CD4-positive, alpha-beta T cell treated with Interferon gamma for 1 hour (primary cell): ENCODE measurements at places on chromosomes 6 and 20.

DNA sequence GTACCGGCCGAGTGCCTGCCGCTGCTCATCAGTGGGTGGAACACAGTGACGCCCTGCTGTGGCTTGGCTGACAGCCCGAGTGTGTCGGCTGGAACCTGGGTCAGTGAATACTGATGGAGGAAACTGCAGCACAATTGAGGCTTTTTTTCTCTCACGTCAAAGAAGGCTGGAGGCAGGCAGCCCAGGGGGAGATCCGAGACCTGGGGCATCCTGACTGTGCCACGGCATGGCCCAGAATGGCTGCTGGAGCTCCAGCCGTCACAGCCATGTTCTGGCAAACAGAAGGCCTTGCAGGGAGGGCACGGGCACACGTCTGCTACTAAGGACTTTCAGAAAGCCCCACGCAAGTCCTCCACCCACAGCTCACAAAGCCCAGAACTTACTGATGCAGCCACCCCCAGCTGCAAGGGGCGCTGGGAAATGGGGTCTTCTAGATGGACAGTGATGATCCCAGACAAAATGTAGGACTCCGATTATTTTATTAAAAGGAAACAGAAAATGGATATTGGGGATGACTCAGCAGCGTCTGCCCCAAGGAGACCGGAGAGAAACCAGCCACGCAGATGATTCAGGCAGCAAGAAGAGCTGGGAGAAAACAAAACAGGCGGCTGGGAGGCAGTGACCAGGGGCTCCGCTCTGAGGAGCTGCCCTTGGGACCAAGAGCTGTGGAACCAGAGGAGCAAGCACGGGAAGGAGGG lies 140.0 kb downstream of the TAF4 start:
- DNase-seq: no peak

- no peak for DNase-seq
These were observed 7.8 kb downstream of the PREX1 start for GRCh38 chr20:48819821-48820648.

- DNase-seq: no peak
These were observed 27.8 kb downstream of the ADGRG6 start for GRCh38 chr6:142329486-142330113.

GRCh38 chr6:43687079-43687436 lies 533 bp downstream of the MRPS18A start:
- no peak for DNase-seq

- no peak for DNase-seq
These were observed 86.8 kb downstream of the ZFP64 start for GRCh38 chr20:52104546-52105441.

DNA sequence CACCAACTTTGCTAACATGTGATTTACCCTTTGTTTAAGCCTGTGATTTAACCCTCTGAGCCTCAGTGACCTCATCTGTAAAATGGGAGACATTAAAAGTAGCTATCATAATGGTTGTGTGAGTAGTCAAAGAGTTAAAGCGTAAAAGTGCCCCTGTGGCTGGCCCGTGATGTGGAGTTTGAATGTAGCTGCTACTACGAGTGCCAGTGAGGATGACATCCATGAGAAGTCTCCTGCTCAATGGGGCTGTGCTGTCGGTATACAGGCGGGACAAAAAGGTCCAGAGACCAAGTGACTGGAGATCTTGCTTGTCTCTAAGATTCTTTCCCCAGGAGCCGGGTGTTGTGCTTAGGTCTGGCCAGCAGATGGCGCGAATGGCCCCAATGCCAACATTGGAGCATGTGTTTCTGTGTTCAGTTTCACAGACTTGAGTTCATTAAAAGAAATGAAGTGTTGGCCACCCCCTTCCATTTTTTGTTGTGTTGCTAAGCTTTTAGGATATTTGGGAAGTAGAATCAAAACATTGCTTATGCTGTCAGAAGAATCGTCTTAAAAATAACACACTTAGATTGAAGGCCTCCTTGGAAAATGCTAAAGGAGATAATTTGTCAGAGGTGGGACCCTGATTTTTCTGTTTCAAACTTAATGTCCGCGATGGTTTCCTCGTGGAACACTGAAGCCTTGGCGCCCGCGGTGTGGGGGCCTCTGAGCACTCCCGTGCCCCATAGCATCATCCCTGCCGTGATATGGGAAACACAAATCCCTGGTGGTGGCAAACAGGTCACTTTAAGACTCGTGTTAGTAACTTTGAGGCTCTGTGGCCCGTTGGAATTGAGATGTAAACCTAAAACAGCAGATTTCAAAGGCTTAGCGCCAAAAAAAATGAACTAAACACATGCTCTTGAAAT lies 9.3 kb upstream of the RBM38 start:
- peak; percentile 77 for DNase-seq

DNA sequence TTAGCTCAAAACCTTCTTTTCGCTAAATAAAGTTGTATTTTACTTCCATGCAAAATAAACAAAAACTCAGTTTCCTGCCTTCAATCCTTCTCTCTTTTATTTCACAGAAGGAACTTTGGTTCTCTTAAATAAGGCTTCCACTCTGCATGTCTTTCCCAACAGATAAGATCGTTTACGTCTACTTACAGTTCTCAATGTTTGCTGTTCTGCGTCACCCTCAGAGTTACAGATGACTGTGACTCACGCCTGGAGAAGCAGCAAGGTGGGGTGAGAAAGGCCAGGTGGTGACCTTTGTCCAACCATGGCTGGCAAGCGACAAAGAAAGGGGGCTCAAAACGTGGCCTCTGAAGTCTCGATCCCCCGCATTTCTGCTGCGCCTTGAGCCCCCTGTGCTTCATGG lies 51.4 kb upstream of the RPS6KA2 start:
- no peak for DNase-seq

DNA sequence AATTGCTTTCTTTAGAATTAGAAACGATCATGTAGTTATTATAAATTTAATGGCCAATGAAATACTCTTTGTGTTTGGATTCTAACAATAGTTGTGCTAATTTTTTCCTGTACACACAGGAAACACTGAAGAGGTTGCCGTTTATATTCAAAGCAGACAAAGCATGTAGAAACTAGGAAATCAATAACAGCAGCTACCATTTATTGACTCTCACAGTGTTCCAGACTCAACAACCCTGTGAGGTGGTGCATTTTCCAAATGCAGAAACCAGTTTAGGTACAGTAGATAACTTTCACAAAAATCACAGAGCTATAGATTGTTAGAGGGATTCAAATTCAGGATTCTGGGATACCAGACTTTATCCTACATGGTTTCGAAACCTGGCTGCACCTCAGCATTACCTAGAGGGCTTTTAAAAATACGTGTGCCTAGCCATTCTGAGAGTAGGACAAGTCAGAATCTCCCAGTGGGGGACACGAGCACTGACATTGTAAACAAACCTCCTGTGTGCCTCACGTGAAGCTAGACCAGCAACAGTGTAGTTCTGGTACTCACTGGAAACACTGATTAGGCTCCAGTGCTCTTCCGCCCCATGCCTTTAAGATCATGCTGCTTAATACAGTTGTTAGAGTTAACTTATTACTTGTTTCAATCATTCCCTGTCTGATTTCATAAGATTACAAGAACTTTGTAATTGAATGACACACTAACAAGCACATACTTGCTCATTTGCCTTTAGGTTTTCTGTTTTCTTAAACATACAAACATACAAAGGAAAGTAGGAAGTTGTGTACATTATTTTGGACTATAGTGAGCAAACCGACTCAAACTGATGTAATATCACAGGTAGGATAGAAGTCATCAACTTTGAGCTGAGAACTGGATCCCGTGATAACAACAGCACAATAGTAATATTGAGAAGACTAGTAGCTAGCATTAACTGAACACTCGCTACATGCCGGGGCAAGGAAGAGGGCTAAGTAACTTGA lies 65.8 kb downstream of the MAP3K4 start:
- no peak for DNase-seq
